ENCODE measurements at places on chromosomes 1 and 21. TPM values are rescaled to one million over a fixed set of nuclear protein-coding genes. Genes with fewer than 3 reads are reported as not detected.

- no peak for DNase-seq
- no peaks in the 10 kb centered on the region for H3K36me3 ChIP-seq
- no peak overlapping the region for H3K27ac ChIP-seq
- no peak overlapping the region for H3K4me3 ChIP-seq
Measured at GRCh38 chr1:210132582-210132981, 100.0 kb upstream of the SERTAD4 start.

- DNase-seq, result no peak
- no peak overlapping the region for H3K4me3 ChIP-seq
- peaks cover 21% of the 10 kb centered on the region for H3K4me1 ChIP-seq
- no peaks in the 10 kb centered on the region for H3K36me3 ChIP-seq
- H3K27me3 ChIP-seq, result peaks cover 6% of the 10 kb centered on the region
- H3K27ac ChIP-seq, result no peak overlapping the region
Measured at GRCh38 chr1:202622388-202622787, 87.9 kb downstream of the SYT2 start.

- peaks cover 13% of the 10 kb centered on the region for H3K27me3 ChIP-seq
- no peaks in the 10 kb centered on the region for H3K4me1 ChIP-seq
- no peak overlapping the region for H3K27ac ChIP-seq
- no peak for DNase-seq
- no peaks in the 10 kb centered on the region for H3K36me3 ChIP-seq
Measured at GRCh38 chr1:44388551-44388950, 16.5 kb upstream of the RNF220 start.

- no peak overlapping the region for H3K27ac ChIP-seq
- H3K4me3 ChIP-seq, result no peak overlapping the region
- peaks cover 4% of the 10 kb centered on the region for H3K27me3 ChIP-seq
Measured at GRCh38 chr1:226135059-226135651, 51.4 kb downstream of the ACBD3 start.

DNA sequence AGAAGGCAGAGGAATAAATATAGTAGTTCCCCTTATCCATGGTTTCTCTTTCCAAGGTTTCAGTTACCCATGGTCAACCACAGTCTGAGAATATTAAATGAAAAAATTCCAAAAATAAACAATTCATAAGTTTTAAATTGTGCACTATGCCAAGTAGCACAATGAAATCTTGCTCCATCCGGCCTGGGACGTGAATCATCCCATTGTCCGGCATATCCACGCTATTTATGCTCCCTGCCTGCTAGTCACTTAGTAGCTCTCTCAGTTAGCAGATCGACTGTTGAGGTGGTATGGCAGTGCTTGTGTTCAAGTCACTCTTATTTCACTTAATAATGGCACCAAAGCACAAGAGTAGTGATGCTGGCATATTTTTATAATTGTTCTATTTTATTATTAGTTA lies 58.6 kb upstream of the ARHGAP29 start:
- H3K4me1 ChIP-seq, result no peaks in the 10 kb centered on the region
- H3K4me3 ChIP-seq, result no peak overlapping the region
- no peak overlapping the region for H3K27ac ChIP-seq
- no peak for DNase-seq

- peaks cover 22% of the 10 kb centered on the region for H3K4me1 ChIP-seq
- H3K27me3 ChIP-seq, result no peaks in the 10 kb centered on the region
- H3K27ac ChIP-seq, result peak overlapping the region; percentile 95
- peaks cover 9% of the 10 kb centered on the region for H3K36me3 ChIP-seq
- peak overlapping the region; percentile 98 for H3K4me3 ChIP-seq
Measured at GRCh38 chr1:155309423-155310021, 856 bp downstream of the FDPS start.

GRCh38 chr1:1752190-1752589 lies 26.1 kb downstream of the NADK start:
- no peak overlapping the region for H3K4me3 ChIP-seq
- DNase-seq, result no peak
- H3K4me1 ChIP-seq, result no peaks in the 10 kb centered on the region
- H3K36me3 ChIP-seq, result no peaks in the 10 kb centered on the region

DNA sequence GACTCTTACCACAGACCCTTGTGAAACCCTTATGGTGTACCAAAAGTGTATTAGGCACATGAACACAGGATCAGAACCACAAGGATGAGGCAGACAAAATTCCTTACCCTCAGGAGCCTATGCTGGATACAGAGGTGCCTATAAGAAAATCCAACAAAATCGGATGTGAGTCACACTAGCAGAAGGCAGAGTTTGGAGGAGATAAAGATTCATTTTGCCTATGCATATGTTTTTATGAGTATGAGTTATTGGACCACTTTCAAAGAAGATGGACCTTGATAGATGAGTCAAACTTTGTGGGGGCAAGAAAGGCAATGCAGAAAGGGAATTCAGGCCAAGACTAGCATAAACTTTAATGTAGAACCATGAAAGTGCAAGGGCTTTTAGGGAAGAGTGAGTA lies 17.0 kb downstream of the CAMK1G start:
- no peak overlapping the region for H3K4me3 ChIP-seq
- no peak overlapping the region for H3K27ac ChIP-seq
- H3K27me3 ChIP-seq, result peaks cover 40% of the 10 kb centered on the region
- peaks cover 9% of the 10 kb centered on the region for H3K4me1 ChIP-seq
- no peaks in the 10 kb centered on the region for H3K36me3 ChIP-seq

DNA sequence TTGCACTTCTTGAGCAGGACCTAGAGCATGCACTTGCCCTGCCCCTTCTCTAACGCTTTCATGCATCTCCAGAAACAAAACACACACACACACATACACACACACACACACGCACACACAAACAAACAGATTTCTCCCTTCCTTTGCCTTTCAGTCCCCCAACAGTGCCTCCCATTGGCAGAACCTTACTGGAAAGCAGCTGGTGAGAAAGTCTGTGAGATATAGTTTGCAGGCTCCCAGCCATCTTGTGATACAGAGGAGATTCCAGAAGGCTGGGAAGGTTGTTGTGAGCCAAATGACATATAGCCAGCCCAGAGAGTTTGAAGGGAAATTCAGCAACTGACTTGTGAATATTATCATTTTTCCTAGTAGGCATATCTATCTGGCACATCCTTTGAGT lies 35.9 kb upstream of the ZRANB2 start:
- H3K4me3 ChIP-seq, result no peak overlapping the region
- no peaks in the 10 kb centered on the region for H3K4me1 ChIP-seq
- H3K36me3 ChIP-seq, result peaks cover 10% of the 10 kb centered on the region
- no peak overlapping the region for H3K27ac ChIP-seq
- H3K27me3 ChIP-seq, result peaks cover 3% of the 10 kb centered on the region

DNA sequence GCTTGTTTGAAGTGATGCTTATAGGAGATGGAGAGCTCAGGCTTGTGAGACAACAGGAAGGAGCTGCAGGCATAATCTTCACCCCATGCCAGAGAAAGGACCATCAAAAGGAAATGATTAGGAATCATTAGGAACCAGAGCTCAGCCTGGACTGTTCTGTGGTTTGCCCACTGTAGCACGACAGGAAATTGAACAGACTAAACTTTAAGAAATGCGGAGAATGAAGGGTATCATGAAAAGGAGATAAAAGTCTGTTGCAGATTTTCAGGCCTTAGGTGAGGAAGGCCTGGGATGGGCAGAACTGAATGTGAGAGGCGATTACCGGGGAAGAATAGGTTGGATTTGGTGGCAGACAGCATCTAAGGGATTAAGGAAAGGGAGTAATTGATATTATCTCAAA lies 292.0 kb upstream of the PLXNA2 start:
- no peaks in the 10 kb centered on the region for H3K36me3 ChIP-seq
- H3K4me1 ChIP-seq, result no peaks in the 10 kb centered on the region
- H3K4me3 ChIP-seq, result no peak overlapping the region
- H3K27ac ChIP-seq, result no peak overlapping the region

GRCh38 chr1:189027512-189027911 lies 1450.2 kb downstream of the BRINP3 start:
- no peak for DNase-seq
- peaks cover 9% of the 10 kb centered on the region for H3K36me3 ChIP-seq
- H3K4me3 ChIP-seq, result no peak overlapping the region
- no peaks in the 10 kb centered on the region for H3K4me1 ChIP-seq
- no peaks in the 10 kb centered on the region for H3K27me3 ChIP-seq
- H3K27ac ChIP-seq, result no peak overlapping the region

DNA sequence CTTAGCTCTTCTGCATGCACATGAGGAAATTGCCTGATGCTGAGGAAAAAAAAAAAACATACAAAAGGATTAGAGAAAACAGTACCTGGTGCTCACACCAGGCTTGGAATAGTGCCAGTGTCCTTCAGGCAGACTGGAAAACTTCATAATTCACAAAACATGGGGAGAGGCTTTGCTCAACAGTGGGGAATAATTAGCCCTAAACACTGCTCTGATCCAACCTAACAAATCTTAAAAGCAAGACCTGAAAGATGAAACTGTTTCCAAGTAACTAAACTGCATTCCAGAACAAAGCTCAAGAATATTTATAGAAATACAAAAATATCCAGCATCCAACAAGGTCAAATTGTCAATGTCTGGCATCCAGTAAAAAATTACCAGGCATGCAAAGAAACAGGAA lies 124.8 kb downstream of the AK5 start:
- H3K27me3 ChIP-seq, result peaks cover 6% of the 10 kb centered on the region
- DNase-seq, result no peak
- H3K27ac ChIP-seq, result no peak overlapping the region
- H3K4me1 ChIP-seq, result no peaks in the 10 kb centered on the region

- DNase-seq, result no peak
- peaks cover 24% of the 10 kb centered on the region for H3K27me3 ChIP-seq
- H3K27ac ChIP-seq, result no peak overlapping the region
- no peak overlapping the region for H3K4me3 ChIP-seq
- no peaks in the 10 kb centered on the region for H3K4me1 ChIP-seq
Measured at GRCh38 chr1:244210884-244211558, 159.9 kb downstream of the ZBTB18 start.

DNA sequence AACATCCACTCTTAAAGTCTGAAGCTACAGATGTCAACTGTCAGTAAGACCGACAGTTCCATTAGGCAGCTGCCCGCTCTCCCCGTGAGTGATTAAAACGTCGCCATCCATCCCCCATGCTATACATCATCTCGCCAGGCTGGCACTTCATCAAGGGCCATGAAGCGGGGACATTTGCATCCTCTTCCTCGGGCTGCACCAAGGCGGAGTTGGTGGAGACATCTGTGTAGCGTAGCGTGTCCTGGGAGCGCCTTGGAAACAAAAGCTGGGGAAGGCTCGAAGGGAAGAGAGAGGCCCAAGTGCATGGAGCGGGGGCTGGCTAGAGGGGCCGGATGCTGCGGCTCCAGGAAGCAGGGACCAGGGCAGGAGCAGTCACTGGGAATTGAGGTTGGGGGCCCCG lies 250.1 kb downstream of the KAZN start:
- H3K27ac ChIP-seq, result no peak overlapping the region
- no peak for DNase-seq
- H3K4me3 ChIP-seq, result no peak overlapping the region
- H3K4me1 ChIP-seq, result no peaks in the 10 kb centered on the region
- H3K27me3 ChIP-seq, result peaks cover 13% of the 10 kb centered on the region

DNA sequence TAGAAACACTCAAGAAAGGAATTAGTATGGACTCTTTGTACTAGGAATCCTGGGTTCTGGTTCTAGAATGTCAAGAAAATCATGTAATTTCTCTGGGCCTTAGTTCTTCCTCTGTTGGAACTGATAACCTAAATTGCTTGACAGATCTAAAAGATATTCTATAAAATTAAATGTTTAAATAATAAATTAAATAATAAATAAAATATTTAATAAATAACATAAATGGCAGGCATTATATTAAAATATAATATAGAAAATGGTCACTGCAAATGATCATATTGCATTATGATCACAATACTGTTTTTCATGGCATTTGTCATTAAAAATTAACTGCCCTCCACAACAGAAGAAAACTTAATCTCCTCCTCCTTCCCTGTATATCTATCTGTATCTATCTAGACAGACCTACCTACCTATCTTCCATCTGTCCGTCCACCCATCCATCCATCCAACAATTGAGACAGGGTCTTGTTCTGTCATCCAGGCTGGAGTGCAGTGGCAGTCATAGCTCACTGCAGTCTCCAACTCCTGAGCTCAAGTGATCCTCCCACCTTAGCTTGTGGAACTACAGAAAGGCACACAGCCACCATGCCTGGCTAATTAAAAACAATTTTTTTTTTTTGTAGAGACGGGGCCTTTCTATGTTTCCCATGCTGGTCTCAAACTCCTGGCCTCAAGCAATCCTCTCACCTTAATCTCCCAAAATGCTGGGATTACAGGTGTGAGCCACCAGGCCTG lies 16.4 kb downstream of the NUCKS1 start:
- H3K4me3 ChIP-seq, result no peak overlapping the region
- peak overlapping the region; percentile 48 for H3K27ac ChIP-seq
- peaks cover 29% of the 10 kb centered on the region for H3K4me1 ChIP-seq
- DNase-seq, result no peak

DNA sequence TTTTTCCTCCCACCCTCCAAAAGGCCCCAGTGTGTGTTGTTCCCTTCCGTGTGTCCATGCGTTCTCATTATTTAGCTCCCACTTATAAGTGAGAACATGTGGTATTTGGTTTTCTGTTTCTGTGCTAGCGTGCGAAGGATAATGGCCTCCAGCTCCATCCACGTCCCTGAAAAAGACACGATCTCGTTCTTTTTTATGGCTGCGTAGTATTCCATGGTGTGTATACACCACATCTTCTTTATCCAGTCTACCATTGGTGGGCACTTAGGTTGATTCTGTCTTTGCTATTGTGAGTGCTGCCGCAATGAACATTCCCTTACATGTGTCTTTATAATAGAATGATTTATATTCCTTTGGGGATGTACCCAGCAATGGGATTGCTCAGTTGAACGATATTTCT lies 177.8 kb downstream of the ETS2 start:
- no peak overlapping the region for H3K27ac ChIP-seq
- H3K4me3 ChIP-seq, result no peak overlapping the region
- DNase-seq, result no peak
- H3K27me3 ChIP-seq, result peaks cover 58% of the 10 kb centered on the region
- H3K36me3 ChIP-seq, result no peaks in the 10 kb centered on the region
- peaks cover 27% of the 10 kb centered on the region for H3K4me1 ChIP-seq

DNA sequence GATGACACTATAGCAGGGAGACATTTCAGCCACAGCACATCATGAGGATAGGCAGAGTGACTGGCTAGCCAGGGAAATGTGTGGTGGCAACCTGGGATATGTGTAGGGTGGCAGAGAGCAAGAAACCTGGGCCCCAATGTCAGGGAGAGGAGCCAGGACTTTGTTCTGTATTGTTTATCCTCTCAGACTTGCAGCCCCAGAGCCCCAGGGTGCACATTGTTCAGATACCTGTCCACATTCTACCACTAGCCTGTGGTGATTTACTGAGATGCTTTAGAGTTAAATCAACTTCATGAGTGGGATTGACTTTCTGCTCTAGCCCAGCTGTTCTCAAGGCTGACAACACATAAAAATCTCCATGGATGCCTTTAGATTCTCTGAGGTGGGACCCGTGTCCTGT lies 61.5 kb downstream of the MAB21L3 start:
- H3K4me1 ChIP-seq, result peaks cover 8% of the 10 kb centered on the region
- H3K4me3 ChIP-seq, result no peak overlapping the region
- no peaks in the 10 kb centered on the region for H3K36me3 ChIP-seq
- no peaks in the 10 kb centered on the region for H3K27me3 ChIP-seq
- no peak for DNase-seq

- H3K36me3 ChIP-seq, result no peaks in the 10 kb centered on the region
- H3K27me3 ChIP-seq, result peaks cover 10% of the 10 kb centered on the region
- H3K4me3 ChIP-seq, result no peak overlapping the region
Measured at GRCh38 chr1:21553116-21553926, 44.1 kb downstream of the ALPL start.

SPATC1L gene
- not detected for total RNA-seq

BARHL2 gene
- not detected for total RNA-seq

NBPF6 gene
- 0.52 TPM for total RNA-seq

UMODL1 gene
- total RNA-seq, result not detected

SERINC2 gene
- total RNA-seq, result 0.19 TPM

BEND5 gene
- total RNA-seq, result 0.95 TPM

LIPI gene
- total RNA-seq, result not detected

NBPF14 gene
- 23.0 TPM for total RNA-seq

KRTAP10-10 gene
- total RNA-seq, result not detected

SYCP1 gene
- total RNA-seq, result not detected

Data from natural killer cell treated with Interleukin-12 subunit alpha and Interleukin-12 subunit beta and Interleukin-15 and Interleukin-18, amount 100 ng/mL, for 72 hours (primary cell).